Amniotic stem cell (primary cell): ENCODE measurements at places on chromosomes 2 and 18.

DNA sequence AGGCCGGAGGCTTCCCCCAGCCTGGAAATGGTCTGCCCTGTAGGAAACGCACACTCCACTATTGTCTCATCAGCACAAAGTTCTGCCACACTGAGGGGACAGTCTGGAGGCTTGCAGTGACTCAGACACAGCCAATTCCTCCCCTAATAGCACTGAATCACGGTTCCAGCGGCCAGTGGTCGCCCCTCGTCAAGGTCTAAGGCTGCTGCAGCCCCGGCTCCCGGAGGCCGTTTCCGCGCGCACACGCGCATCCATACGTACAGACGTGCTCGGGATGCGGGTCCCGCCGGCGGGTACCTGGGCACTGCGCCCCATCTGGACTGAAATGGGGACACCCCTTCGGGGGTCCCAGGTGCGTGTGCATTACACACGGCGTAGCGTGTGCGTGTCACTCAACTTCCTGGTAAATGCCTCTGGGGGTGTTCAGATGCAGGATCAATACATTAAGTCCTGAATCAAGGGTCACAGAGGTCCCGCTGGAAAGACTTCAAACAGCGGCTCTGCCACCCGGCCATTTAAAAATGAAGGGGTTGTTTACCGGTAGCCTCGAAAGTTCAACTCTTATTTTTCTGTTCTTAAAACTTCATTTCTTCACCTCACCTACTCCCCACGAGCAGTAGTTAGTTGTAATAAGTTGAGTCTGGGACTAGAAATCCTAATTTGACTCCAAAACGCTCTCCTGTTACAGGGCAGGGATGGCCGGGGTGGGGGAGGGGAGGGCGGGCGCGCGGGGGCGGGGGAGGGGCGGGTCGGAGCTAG, 572 bp upstream of the ZNF516 start:
- DNase-seq, result no peak

DNA sequence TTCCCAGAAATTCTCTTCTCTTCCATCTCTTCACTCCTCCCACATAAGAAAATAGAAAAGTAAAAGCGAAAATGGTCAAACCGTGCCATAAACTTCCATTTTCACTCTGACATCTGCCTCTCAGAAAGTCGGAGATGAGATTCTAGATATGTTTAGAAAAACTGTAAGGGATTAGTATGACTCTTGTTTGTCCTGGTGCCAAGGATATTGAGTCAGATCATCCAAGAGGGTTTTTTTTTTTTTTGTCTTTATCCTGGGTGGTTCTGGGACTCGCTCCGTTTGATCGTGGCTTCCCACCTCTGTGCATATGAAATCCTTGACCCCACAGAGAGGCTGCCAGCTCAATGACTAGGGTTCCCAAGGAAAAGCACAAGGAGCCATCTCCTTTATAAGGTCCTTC, 17.3 kb downstream of the EN1 start:
- DNase-seq, result no peak

DNA sequence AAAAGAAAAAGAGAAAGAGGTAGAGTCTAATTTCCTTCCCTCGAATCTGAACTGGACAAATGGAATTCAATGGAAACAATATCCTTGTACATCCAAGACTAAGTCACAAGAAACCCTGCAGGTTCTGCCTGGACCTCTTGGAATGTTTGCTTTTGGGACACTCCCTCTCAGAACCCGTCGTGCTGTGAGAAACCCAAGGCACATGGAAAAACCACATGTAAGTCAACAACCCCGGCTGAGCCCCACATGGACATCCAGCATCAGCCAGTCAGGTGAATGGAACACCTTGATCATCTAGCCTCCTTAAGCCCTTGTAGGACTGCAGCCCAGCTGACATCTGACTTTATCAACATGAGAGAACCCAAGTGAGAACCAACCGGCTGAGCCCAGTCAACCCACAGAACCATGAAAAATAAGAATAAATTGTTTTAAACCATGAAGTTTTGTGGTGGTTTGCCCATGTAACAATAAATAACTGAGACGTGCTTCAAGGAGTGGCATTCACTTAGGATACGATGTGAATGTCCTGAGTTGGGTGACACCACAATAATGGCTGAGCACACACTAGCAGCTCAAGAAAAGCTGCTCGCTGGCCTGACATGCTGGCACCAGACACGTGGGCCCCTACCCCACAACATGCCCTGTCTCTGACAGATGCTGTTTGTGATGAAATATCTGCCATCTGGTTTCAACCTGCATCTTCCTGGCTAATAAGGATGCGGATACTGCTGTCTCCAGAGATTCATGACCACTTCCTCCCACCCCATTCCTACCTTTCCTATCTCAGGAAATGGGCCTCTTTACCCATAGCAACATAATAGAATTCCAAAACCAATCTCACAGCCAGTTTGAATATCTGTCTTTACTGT, 28.8 kb downstream of the PKDCC start:
- no peak for DNase-seq

GRCh38 chr2:48207851-48208250, 301.6 kb upstream of the FBXO11 start:
- DNase-seq, result no peak
